ENCODE measurements at places on chromosomes 4 and X.

GRCh38 chr4:147599769-147600168 is 17.4 kb upstream of the TMEM184C start:
- peak; percentile 30 for DNase-seq

- no peak for DNase-seq
Observed at GRCh38 chrX:18577400-18577799, 94.5 kb downstream of the RS1 start.

GRCh38 chr4:156169011-156169410 is 215.3 kb upstream of the CTSO start:
- DNase-seq = no peak

DNA sequence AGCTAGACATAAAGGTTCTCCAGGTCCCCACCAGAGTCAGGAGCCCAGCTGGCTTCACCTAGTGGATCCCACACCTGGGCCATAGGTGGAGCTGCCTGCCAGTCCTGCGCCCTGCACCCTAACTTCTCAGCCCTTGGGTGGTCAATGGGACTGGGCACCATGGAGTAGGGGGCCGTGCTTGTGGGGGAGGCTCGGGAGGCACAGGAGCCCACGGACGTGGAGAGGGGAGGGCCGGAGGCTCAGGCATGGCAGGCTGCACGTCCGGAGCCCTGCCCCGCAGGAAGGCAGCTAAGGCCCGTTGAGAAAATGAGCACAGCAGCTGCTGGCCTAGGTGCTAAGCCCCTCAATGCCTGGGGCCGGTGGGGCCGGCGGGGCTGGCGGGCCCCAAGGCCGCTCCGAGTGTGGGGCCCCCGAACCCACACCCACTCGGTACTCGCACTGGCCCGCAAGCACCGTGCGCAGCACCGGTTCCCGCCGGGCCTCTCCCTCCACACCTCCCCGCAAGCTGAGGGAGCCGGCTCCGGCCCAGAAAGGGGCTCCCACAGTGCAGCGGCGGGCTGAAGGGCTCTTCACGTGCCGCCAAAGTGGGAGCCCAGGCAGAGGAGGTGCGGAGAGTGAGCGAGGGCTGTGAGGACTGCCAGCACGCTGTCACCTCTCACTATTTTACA is 291.1 kb downstream of the KLHL4 start:
- no peak for DNase-seq

DNA sequence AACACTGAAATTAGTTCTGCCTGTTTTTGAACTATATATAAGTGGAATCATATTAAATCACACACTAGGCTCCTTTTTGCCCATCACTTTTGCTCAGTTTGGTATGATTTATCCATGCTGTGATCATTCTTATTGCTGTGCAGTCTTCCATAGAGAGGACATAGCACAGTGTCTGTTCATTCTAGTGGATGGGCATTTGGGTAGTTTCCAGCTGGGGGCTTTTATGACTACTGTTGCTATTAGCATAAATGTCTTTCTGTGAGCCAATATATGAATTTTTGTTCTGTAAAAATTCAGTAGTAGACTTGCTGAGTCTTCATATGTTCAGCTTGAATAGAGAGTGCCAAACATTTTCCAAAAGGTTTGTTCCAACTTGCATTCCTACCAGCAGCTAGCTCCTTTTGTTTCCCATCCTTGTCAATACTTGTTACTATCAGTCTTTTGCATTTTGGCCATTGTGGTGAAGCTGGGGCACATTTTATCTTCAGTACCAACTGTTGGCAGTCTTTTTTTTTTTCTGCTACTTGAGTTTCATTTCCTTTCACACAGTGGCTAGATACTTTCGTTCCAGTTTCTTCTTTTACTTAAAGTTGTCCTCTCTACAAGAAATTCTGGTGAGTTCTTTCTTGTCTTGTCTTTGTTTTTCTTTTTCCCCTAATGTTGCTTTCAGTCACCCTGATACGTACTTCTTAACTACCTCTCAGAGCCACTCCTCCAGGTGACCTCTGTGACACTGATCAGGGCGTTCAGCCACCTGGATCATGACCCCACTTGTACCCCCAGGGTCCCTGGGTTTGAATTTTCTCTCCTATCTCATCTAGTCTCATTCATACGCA is 87.0 kb downstream of the ANXA3 start:
- DNase-seq = no peak

- no peak for DNase-seq
Observed at GRCh38 chrX:154738011-154738738, 12.7 kb downstream of the GAB3 start.

Data from SK-N-DZ (cell line).